SW 1271 (cell line): ENCODE measurements at places on chromosomes 6 and 20.
A peak's percentile ranks its signal among the peaks of the same experiment; 100 is the strongest.

DNA sequence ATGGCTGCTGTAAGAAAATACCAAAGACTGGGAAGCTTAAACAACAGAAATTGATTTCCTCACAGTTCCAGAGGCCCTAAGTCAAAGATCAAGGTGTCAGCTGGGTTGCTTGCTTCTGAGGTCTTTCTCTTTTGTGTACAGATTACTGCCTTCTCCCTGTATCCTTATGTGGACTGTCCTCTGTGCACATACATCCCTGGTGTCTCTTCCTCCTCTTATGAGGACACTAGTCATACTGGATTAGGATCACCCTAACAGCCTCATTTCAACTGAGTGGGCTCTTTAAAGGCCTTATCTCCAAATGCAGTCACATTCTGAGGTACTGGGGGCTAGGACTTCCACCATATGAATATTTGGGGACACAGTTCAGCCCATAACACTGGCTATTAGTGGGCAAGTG lies 130.0 kb upstream of the DTNBP1 start:
- DNase-seq, result no peak

DNA sequence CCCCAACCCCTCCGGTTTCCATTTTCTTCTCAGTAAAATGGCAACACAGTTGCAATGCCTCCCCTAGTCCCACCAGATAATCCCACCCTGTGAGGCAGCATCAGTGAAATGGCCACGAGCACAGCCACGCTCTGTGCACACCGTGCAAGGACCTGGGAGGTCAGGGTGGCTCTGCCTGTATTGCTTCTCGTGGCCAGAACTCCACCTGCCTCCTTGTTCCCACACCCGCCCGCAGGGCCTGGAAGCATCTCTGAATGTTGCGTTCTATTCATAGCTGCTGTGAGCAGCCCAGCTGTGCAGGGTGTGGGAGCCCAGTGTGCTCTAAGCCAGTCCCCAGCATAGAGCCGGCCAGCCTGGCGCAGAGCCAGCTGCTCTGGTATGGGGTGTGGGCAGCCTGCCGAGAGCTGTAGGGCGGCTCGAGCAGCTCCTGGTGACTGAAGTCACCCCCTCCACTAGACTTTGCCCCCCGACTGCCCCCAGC lies 161.1 kb downstream of the DLL1 start:
- DNase-seq, result no peak

GRCh38 chr6:34557228-34557627 lies 1.1 kb upstream of the SPDEF start:
- DNase-seq, result no peak

GRCh38 chr6:45415315-45415714 lies 37.6 kb upstream of the SUPT3H start:
- no peak for DNase-seq

DNA sequence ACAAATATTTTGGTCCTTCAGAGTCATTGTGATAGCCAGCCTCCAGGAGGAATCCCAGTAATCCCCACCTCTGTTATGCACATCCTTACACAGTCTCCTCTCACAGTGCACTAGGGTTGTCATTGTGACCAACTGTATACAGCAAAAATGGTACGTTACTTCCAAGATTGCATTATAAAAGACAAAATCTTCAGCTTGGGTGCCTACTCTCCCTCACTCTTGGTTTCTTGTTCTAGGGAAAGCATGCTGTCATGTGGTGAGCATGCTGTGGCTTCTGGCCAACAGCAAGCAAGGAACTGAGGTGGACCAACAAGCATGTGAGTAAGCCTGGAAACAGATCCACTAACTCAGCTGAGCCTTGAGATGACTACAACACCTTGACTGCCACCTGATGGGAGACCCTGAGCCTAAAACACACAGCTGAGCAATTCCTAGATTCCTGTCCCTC lies 130.1 kb upstream of the DST start:
- DNase-seq, result no peak

GRCh38 chr20:1469925-1470571 lies 3.4 kb upstream of the NSFL1C start:
- DNase-seq, result peak; percentile 83

DNA sequence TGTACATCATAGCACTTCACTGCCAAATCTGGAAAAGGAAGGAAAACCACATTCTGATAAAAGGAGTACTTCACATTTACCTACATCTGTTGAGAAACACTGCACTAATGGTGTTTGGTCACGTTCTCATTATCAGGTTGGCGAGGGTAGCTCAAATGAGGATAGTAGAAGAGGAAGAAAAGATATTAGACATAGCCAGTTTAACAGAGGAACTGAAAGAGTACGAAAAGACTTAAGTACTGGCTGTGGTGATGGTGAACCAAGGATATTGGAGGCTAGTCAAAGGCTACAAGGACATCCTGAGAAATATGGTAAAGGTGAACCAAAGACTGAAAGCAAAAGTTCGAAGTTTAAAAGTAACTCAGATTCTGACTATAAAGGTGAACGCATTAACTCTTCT lies 32.0 kb upstream of the GJA10 start:
- no peak for DNase-seq

GRCh38 chr6:131765804-131766135 lies 42.0 kb upstream of the ENPP1 start:
- DNase-seq, result no peak

DNA sequence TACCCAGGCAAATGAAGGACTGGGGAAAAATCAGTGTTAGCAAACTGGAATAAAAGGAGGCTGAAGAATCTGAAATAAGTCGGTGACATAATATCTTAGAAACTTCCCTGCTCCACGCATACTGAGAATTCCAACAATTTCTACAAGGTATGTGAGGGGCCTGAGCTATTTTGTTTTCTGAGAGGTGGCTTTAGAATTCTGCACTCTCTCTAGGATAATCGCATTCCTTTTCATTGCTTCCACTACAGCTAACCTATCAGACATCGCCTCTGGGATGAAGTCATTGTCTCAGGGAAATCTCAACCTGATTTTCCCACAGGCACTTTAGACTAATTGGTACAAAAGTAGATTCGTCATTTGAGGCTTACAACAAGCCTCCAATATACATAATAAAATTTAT lies 740.8 kb downstream of the PHF3 start:
- DNase-seq, result no peak

- DNase-seq, result no peak
These were observed 251.6 kb upstream of the TAB2 start for GRCh38 chr6:149065658-149066556.

DNA sequence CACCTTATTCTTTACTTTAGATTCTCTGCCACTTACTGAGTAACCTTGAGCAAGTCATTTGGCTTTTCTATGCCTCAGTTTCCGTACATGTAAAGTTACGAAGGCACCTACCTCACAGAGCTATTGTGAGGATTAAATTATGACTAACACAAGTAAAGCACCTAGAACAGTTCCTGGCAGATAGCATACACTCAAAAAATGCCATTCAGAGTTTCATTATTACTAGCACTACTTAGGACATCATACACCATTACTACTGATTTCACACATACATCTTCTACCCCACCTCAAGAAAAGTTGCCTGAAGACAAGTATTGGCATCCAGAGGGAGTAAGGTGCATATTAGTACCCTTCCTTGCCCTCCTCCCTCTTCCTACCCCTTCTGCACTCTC lies 107.8 kb downstream of the OGFRL1 start:
- DNase-seq, result no peak

- no peak for DNase-seq
These were observed 43.3 kb upstream of the MRPS10 start for GRCh38 chr6:42260972-42261371.

DNA sequence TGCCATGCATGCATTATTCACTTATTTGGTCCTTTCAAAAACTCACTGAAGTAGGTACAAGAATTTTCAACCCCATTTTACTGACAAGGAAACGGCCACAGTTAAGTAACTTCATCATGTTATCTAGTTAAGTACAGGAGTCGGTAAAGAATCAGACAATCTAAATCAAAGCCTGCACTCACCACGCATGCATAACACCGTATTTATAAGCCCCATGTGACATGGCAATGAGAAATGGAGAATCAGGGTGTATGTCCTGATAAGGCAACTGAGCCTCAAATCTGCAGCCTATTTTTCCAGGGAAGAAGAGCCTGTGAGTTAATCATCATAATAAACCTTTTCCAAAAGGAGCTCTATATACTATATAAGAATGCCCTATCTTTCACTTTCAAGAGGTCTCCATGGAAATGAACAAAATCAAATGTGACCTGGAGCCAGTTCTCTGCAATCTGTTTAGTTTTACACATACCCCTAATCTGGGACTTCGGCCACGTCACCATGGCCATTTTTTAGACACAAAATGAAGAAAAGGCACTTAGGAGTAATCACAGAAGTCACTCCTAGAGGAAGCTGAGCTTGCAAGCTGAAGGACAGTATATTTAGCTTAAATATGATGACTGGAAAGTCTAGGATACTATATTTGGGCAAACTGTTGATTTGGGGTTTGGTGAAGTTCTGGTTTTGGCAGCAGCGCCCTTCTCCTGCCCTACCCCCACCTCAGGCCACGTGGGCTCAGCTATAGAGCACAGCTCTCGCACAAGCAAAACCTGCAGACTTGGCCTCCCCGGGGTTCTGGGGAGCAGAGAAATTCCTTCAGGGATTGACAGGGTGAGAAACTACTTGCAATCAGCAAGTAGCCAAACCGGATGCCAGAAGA lies 19.2 kb downstream of the TRAM2 start:
- no peak for DNase-seq

DNA sequence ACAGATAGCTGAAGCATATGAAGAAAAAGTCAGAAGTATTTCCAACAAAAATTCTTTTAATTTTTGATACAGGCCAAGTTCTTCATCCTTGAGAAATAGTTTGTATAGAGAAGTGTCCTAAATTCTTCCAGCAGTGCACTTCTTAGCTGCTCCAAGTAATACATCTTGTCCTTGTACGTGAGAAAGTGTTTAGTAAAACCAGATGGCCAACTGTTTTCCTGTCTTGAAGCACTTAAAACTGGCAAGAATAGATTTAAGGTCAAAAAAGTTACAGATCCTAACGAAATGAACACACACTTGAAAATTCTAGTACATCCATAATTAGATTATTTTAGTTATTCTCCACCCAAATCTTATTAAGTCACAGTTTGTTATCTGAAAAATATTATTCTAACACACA lies 52.2 kb upstream of the HSF2 start:
- no peak for DNase-seq

DNA sequence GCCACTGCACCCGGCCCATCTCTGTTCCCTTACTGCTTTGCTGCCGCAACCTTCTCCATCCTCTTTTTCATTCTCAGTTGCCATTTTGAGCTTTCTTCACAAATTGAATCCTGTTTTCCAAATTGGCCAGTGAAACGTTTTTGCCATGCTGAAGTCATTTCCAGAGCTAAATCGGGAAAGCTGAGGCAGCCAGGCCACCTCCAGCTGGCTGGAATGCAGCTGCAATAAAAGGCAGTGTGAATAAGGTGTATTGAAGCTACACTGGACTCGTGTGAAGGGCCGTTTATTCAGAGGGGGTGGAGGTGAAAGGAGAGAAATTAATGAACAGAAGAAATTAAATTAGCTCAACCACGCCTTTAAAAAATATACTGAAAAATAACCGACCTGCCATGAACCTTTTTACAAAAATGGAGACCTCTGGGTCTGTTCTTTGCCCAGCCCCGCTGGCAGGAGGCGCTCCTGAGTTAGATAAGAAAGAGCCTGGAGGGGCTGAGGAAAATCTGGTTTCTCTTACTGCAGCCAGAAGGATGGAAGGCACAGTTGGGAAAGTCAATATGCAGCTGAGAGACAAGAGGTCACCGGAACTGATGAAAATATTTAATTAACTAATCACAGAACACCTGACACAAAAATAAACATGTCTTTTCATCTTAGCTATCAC lies 283.9 kb downstream of the FOXC1 start:
- no peak for DNase-seq

DNA sequence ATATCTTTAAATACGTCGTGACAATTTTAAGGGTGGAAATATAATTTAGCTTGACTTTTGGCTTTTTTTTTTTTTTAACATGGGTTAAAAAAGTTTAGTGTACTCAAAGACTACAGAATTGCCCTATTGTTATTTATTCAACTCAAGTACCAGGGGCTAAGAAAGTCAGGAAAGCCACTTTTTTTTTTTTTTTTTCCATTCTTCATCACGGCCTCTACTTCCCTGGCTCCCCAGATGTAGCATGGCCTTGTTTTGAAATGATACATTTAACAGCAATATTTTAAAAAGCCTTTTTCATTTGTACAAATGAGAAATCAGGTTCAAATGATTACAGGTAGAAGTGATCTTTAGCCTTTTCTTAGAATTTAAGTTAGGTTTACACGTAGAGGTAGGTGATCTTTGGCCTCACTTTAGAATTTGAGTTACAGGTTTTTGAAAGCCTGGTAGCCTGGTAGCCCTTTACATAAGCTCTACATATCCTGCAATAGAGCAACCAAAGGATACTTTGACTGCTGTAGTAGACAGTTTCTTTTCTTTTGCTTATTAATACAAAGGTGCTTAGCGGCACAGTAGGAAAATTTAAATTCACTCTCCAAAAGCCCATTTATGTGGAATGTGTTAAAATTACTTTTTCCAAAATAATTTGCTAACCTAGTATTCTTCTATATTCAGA lies 160.5 kb upstream of the MMS22L start:
- DNase-seq, result no peak

DNA sequence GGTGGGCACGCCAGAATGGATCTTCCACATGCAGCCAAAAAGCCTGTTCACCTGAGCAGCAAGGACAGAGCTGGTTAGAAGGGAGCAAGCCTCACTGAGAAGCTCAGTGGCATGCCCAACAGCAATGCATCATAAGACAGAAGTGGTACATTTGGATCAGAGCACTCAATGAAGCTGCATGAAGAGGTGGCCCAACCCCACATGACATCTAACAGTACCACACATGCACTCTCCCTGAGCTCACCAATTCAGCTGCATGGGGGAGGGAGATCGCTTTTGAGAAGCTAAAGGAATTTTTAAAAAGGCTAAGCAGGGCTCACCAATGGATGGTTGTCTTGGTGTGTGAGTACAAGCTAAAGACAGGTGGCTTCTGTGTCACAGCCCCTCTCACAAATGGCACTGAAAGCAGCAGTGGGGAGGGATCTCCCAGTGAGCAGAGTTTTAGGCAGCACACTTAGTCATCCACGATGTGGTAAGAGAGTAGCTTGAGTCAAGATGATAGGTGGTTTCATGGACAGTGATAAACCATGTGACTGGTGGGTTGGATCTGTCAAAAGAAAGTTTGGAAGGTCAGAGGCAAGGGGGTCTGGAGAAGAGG lies 166.6 kb upstream of the TAB2 start:
- DNase-seq, result no peak

GRCh38 chr6:137361701-137362100 lies 132.5 kb downstream of the OLIG3 start:
- no peak for DNase-seq

- no peak for DNase-seq
These were observed 46.8 kb downstream of the LY86 start for GRCh38 chr6:6635291-6635690.

GRCh38 chr20:53073636-53074415 lies 101.7 kb downstream of the TSHZ2 start:
- no peak for DNase-seq

GRCh38 chr20:37898233-37899104 lies 4.5 kb upstream of the VSTM2L start:
- no peak for DNase-seq

GRCh38 chr6:40492187-40492586 lies 95.0 kb downstream of the LRFN2 start:
- DNase-seq, result no peak
